Activated CD4-positive, alpha-beta T cell treated with anti-CD3 and anti-CD28 coated beads, Interleukin-2, amount 10 ng/mL, durations not matched to agents 24 days and 14 days (primary cell): ENCODE measurements at places on chromosomes 4 and X. TPM values are rescaled to one million over a fixed set of nuclear protein-coding genes. Genes with fewer than 3 reads are reported as not detected.

DNA sequence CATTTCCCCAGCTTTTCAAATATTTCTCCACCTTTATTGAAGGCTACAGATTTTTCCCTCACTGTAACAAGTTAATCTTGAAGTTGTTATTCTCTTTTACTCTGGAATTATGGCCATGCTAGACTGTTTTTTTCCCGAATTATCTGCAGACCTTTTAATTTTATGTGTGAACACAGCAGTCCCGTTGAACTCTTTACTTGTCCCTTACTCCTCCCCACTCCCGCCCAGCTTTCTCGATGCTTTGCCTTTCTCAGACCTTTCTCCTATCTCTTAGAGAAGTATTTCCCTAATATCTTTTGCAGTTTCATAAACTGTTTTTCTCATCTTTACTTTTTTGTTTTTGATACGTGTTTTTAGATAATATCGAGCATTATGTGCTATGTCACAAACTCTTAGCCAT lies 776 bp downstream of the CEP44 start:
- H3K4me1 ChIP-seq: peaks cover 41% of the 10 kb centered on the region
- peak overlapping the region; percentile 100 for H3K4me3 ChIP-seq
- peak overlapping the region; percentile 99 for H3K27ac ChIP-seq

- no peaks in the 10 kb centered on the region for H3K27me3 ChIP-seq
- DNase-seq: no peak
- no peak overlapping the region for H3K27ac ChIP-seq
- H3K4me1 ChIP-seq: no peaks in the 10 kb centered on the region
- H3K36me3 ChIP-seq: no peaks in the 10 kb centered on the region
- no peak overlapping the region for H3K4me3 ChIP-seq
Observed at GRCh38 chrX:147403040-147403439, 508.7 kb upstream of the FMR1 start.

GRCh38 chr4:145293658-145294057 lies 113.3 kb upstream of the OTUD4 start:
- H3K36me3 ChIP-seq: no peaks in the 10 kb centered on the region
- no peak for DNase-seq
- H3K4me1 ChIP-seq: no peaks in the 10 kb centered on the region
- no peak overlapping the region for H3K4me3 ChIP-seq
- H3K27me3 ChIP-seq: peaks cover 11% of the 10 kb centered on the region

DNA sequence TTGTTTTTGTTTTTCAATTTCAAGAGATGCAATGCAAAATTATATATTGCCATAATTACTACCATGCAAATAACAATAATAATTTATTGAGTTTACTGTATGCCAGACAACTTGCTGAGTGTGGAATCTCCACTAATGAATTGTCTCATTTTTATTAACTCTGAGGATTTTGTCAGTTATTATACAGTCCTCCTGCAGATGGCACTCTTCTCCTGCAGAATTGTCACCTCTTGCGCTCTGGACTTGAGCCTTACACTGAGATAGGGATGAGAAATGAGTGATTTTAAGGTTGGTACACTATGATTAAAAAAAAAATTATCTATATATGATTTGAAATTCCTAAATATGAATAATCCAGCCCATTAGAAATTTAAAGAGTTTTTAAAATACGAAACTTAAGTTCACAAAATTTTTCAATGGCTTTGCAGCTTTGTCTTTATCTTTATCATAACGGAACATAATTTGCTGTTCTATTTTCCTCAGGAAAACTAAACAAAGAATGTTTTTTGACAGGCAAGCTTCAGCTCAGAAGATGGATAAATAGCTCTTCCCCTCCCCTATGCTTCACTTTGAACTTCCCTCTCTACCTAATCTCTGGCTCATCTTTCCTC lies 12.7 kb upstream of the PAQR3 start:
- H3K36me3 ChIP-seq: no peaks in the 10 kb centered on the region
- H3K4me1 ChIP-seq: no peaks in the 10 kb centered on the region
- peaks cover 48% of the 10 kb centered on the region for H3K27me3 ChIP-seq

DNA sequence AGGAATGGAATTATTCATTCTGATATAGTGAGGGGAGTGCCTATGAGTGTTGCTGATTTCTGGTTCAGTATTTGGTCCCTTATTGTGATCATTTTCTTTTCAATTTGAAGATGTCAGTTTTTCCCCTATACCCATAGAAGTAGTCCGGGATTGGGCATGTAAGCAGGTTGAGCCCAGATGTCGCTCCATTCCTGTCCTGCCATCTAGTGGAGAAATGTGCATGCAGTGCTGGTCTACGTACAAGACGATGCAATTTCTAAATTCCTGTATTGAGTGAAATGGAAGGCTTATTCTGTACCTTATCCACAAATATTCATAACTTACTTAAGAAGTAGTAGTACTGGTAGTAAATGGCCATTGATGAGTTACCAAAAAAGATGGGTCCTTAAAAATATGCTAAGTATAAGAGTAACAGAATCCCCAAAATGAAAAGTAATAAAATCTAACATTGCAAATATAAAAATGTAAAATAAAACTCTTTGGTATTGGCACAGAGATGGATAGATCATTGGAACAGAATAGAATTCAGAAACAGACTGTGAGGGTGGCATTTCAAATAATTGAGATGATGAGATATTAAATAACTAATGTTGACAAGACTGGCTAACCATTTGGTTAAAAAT lies 60.9 kb downstream of the UGT8 start:
- DNase-seq: peak; percentile 74
- no peaks in the 10 kb centered on the region for H3K4me1 ChIP-seq

RPL39 gene
- 2,109 and 2,135 TPM in 2 replicates for total RNA-seq

GRCh38 chr4:18749391-18749790 lies 727.8 kb upstream of the LCORL start:
- H3K27ac ChIP-seq: no peak overlapping the region
- no peaks in the 10 kb centered on the region for H3K4me1 ChIP-seq
- no peaks in the 10 kb centered on the region for H3K27me3 ChIP-seq
